ENCODE measurements at places on chromosomes 16 and 17.

DNA sequence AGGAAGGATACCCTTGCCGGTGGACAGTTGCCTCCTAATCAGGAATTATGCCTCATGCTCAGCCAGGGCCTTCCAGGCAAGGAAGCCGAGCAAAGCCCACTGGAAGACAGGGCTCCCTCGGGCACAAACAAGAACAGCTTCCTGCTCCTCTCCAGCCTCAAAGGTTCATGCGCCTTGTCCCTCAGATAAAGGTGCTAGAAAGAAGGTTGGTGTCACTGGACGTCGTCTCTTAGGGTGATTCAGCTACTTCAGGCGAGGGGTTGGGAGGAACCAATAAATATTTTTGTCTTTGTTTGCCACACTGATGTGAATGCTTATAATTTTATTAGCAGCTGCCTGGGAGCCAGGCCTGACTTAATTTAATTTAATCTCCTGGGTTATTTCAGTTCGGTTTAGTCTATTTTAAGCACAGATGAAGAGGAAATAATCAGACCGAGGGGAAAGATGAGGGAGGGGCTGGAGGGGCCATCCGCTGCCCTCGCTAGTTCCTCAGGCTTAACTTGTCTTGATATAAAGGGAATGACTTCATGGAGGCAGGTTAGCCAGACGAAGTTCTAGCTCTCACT, 171.8 kb upstream of the CACNG5 start:
- peaks cover 10% of the 10 kb centered on the region for H3K4me1 ChIP-seq
- no peak overlapping the region for H3K27ac ChIP-seq
- no peaks in the 10 kb centered on the region for H3K27me3 ChIP-seq

- H3K36me3 ChIP-seq = no peaks in the 10 kb centered on the region
- no peak for DNase-seq
- peaks cover 3% of the 10 kb centered on the region for H3K27me3 ChIP-seq
- H3K27ac ChIP-seq = no peak overlapping the region
- H3K4me3 ChIP-seq = no peak overlapping the region
- no peaks in the 10 kb centered on the region for H3K4me1 ChIP-seq
These were observed 49.2 kb upstream of the CBFA2T3 start for GRCh38 chr16:89026121-89026612.

DNA sequence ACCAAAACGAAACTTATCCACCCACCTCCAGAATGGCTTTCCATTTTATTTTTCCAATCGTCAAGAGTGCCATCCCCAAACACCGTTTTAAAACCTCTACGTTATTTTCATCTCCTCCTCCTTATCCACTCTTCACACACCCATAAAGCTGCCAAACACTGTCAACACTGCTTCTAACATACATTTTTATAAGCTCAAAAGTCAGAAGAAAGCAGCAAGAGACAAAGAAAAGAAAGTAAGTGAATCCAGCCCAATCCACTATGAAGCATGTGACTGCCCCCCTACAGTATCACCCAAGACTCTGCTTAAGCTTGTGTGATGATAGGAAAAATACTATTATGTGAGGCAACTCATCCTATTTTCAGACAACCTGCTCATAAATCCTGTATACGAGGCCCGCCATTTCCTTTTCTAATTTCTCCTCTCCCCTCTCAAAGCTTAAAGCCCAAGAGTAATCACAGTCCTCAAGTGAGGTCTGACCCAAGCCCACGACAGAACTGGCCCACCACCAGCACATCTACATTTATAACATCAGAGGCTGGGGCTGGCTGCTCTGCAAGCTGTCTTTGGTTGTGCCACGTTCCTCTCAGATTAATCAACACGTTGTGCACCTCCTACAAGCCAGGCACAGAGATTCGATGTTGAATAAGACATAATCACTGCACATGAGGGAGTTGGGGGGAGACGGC, 16.3 kb downstream of the USP31 start:
- H3K36me3 ChIP-seq = no peaks in the 10 kb centered on the region
- no peak for DNase-seq
- no peak overlapping the region for H3K4me3 ChIP-seq
- no peaks in the 10 kb centered on the region for H3K27me3 ChIP-seq

DNA sequence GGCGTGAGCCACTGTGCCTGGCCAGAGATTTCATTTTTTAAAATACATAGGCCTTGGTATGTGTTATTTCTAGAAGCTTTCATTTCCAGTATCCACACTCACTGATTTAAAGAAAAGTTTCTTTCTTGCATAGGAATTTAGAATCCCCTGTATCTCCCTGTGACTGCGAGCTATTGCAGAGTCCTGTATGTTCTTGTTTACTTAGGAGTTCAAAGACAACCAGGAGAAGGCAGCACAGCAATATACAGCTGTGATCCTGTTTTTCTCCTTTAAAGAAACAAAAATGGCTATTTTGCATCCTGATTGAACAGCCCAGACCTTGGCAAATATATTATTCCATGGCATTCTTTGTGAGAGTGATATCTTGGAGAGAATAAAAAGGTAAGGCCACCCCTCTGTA, 185.0 kb upstream of the COX10 start:
- H3K27ac ChIP-seq = no peak overlapping the region
- no peaks in the 10 kb centered on the region for H3K27me3 ChIP-seq
- DNase-seq = no peak
- no peaks in the 10 kb centered on the region for H3K36me3 ChIP-seq

- H3K27me3 ChIP-seq = no peaks in the 10 kb centered on the region
- no peak overlapping the region for H3K27ac ChIP-seq
- no peak overlapping the region for H3K4me3 ChIP-seq
- no peak for DNase-seq
These were observed 35.4 kb upstream of the ARL6IP1 start for GRCh38 chr16:18836702-18837101.

- H3K27ac ChIP-seq = peak overlapping the region; percentile 88
- peaks cover 13% of the 10 kb centered on the region for H3K4me1 ChIP-seq
- DNase-seq = no peak
- H3K4me3 ChIP-seq = no peak overlapping the region
- peaks cover 10% of the 10 kb centered on the region for H3K27me3 ChIP-seq
These were observed 4.4 kb upstream of the FOXJ1 start for GRCh38 chr17:76145231-76146052.

- DNase-seq = no peak
- H3K4me3 ChIP-seq = peak overlapping the region; percentile 66
- H3K36me3 ChIP-seq = peaks cover 4% of the 10 kb centered on the region
- peak overlapping the region; percentile 36 for H3K27ac ChIP-seq
These were observed 11.4 kb downstream of the HSD3B7 start for GRCh38 chr16:30996324-30996984.

GRCh38 chr17:43018932-43019331, 3.3 kb downstream of the VAT1 start:
- peaks cover 36% of the 10 kb centered on the region for H3K36me3 ChIP-seq
- H3K4me3 ChIP-seq = no peak overlapping the region
- DNase-seq = no peak
- H3K4me1 ChIP-seq = peaks cover 42% of the 10 kb centered on the region
- peak overlapping the region; percentile 6 for H3K27ac ChIP-seq

DNA sequence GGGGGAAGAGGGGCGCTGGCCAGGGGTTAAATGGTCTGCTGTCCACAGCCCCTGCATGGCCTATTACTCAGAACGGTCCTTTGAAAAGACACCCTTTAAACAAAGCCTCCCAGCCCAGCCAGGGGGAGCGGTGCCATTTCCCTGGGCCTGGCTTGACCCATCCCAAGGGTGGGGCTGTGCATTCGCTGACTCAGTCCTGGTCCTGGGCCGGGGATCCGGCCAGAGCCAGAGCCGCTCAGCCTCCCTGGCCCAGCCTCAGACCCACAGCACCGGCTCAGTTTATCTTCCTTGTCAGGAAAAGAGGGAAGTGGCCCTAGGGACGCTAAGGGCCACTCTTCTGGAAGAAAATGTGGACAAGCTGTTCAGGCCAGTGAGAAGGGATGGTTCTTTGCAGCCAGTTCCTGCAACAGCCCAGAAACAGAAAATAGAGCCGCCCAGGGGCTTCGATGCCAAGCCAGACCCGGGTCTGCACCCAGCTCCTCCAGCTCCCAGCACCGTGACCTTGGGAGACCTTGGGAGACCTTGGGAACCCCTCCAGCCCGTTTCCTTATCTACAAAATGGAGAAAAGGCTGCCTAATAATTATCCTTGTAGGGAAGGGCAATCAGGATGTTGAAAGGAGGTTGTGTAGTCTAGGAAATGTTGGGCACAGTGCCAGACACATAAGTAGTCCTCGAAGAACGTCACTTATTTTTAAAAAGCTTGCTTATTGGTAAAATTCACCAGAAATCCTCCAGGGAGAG, 82.5 kb downstream of the ZDHHC7 start:
- no peak overlapping the region for H3K4me3 ChIP-seq
- H3K4me1 ChIP-seq = no peaks in the 10 kb centered on the region
- H3K27me3 ChIP-seq = no peaks in the 10 kb centered on the region
- no peak overlapping the region for H3K27ac ChIP-seq
- DNase-seq = no peak

- peaks cover 25% of the 10 kb centered on the region for H3K36me3 ChIP-seq
- H3K27me3 ChIP-seq = peaks cover 5% of the 10 kb centered on the region
- no peak for DNase-seq
- H3K27ac ChIP-seq = no peak overlapping the region
- H3K4me1 ChIP-seq = peaks cover 10% of the 10 kb centered on the region
These were observed 47.9 kb upstream of the SREBF1 start for GRCh38 chr17:17884391-17885357.

GRCh38 chr16:69286941-69287713, 24.0 kb upstream of the VPS4A start:
- no peak overlapping the region for H3K4me3 ChIP-seq
- peak; percentile 55 for DNase-seq
- H3K27ac ChIP-seq = no peak overlapping the region
- no peaks in the 10 kb centered on the region for H3K4me1 ChIP-seq
- H3K27me3 ChIP-seq = no peaks in the 10 kb centered on the region
- peaks cover 19% of the 10 kb centered on the region for H3K36me3 ChIP-seq

DNA sequence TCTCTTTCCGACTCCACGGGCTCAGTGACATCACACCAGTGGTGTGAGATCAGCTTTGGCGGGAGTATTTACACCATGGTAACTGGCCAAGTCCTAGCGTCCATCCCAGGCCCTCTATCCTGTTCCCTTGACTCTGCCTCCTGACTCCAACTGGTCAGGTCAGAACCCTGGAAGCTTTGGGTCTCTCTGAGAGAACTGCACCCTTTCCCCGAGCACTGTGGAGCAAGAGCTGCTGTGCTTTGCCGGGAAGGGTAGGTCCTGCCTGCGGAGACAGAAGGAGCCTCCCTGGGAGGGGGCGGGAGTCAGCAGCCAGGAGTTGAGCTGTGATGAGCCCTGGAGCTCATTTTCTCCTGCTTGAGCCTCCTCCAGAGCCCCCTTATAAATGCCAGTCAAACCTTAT, 212.1 kb upstream of the TNRC6C start:
- no peaks in the 10 kb centered on the region for H3K36me3 ChIP-seq
- no peak overlapping the region for H3K4me3 ChIP-seq
- no peak overlapping the region for H3K27ac ChIP-seq
- H3K4me1 ChIP-seq = no peaks in the 10 kb centered on the region

- H3K4me1 ChIP-seq = no peaks in the 10 kb centered on the region
- no peak for DNase-seq
- H3K4me3 ChIP-seq = no peak overlapping the region
- H3K27ac ChIP-seq = no peak overlapping the region
- H3K27me3 ChIP-seq = no peaks in the 10 kb centered on the region
- H3K36me3 ChIP-seq = no peaks in the 10 kb centered on the region
These were observed 7.6 kb upstream of the CSNK1D start for GRCh38 chr17:82281076-82281475.

DNA sequence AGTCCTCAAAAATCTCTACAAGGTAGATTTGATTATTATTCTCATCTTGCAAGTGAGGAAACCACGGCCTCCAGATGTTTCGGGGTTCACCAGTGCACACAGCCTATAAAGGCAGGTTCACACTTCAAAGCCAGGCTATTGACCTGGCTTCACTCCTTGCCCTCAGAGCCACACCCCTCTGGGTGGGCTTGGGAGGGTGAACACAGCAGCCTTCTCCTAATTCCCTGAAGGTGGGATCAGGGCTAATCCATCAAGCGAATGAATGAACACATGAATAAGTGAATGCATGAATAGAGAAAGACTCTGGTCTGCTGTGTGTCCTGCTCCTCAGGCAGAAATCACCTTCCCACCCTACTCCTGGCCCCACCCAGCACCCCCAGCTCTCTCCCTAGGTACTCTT, 139.0 kb downstream of the CYLD start:
- H3K27me3 ChIP-seq = no peaks in the 10 kb centered on the region
- H3K36me3 ChIP-seq = no peaks in the 10 kb centered on the region
- no peak for DNase-seq
- H3K4me3 ChIP-seq = no peak overlapping the region

DNA sequence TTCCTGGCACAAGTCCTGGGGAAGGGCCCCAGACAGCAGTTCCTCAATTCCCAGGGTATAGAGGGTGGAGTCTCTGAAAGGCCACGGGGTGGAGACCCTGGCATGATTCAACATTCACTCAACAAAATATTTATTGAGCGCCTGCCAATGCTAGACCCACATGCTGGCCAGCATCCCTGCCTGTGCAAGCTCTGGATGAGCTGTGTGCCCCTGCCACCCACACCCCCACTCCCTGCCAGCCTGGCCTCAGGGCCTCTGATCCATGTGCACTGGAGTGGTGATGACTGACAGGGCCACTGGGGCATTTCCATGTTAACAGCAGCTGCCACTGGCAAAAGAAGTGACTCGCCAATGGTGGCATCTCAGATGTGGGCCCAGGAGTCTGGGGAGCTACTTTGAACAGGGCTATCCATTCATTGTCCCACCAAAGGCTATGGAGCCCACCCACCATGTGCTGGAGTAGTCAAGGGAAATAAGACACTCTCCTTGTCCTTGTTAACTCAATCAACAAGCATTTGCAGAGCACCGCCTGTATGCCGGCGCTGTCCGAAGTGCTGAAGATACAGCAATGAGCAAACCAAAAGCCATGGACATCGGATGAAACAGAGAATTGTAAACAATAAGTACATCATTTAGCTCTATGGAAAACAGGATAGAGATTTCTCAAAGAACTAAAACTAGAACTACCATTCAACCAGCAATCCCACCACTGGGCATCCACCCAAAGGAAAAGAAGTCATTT, 3.0 kb upstream of the PRSS22 start:
- H3K36me3 ChIP-seq = no peaks in the 10 kb centered on the region
- H3K27me3 ChIP-seq = peaks cover 64% of the 10 kb centered on the region

GRCh38 chr16:57131351-57131970, 39.1 kb downstream of the CPNE2 start:
- no peak overlapping the region for H3K27ac ChIP-seq
- H3K36me3 ChIP-seq = no peaks in the 10 kb centered on the region
- H3K27me3 ChIP-seq = no peaks in the 10 kb centered on the region
- no peak overlapping the region for H3K4me3 ChIP-seq
- DNase-seq = no peak
- peaks cover 48% of the 10 kb centered on the region for H3K4me1 ChIP-seq

GRCh38 chr16:72814226-72814625, 233.7 kb downstream of the ZFHX3 start:
- H3K36me3 ChIP-seq = no peaks in the 10 kb centered on the region
- H3K27ac ChIP-seq = no peak overlapping the region
- H3K27me3 ChIP-seq = no peaks in the 10 kb centered on the region
- DNase-seq = no peak
- no peaks in the 10 kb centered on the region for H3K4me1 ChIP-seq

Measured in thymus (tissue), 14 donors.